ENCODE measurements at places on chromosomes 5 and 9.

DNA sequence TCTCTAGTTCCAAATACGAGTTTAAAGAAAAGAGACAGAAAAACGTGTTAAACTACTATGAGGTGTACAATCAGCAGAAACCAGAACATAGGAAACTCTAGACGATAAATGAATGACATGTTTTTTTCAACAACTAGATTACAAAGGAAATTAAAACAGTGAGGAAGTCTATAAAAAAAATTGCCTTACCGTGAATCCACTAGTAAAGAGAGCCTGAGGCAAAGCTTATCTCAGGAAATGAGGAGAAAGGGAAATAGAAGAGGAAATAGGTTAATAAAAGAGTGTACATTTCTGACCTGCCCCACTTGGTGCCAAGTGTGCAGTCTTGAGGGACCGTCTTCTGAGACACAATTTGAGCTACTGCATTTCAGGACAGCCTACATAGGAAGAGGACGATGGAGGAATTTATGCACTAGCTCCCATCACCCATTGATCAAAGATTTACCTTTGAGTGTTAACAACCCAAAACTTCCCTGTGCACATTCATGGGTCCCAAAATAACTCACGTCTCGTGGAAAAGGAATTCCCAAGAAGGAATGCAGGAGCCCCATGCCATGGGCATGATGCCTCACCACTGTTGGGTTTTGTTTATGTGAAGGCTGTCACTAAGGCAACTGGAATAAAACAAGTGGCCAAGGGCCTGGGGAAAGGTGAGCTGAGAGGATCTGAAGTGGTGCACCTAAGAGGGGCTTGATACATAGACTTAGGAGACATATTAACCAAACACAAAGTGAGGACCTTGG lies 53.6 kb upstream of the SLC1A3 start:
- no peak for DNase-seq

DNA sequence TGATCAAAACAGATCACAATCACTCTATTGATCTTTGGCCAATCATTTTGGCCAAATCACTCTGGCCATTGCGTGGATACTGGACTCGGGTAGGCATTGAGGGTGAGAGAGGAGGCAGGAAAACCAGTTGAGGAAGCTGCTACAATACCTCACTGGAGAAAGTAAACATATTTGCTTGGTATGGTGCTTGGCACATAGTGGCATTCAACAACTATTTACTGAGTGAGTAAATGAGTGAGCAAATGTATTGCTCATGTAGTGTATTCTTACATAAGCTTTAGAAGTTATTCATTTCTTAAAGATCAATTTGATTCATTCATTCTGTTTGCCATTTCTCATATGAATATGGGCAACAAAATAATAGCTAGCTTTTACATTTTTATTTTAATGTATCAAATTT lies 4.0 kb upstream of the DEPDC1B start:
- DNase-seq = no peak

DNA sequence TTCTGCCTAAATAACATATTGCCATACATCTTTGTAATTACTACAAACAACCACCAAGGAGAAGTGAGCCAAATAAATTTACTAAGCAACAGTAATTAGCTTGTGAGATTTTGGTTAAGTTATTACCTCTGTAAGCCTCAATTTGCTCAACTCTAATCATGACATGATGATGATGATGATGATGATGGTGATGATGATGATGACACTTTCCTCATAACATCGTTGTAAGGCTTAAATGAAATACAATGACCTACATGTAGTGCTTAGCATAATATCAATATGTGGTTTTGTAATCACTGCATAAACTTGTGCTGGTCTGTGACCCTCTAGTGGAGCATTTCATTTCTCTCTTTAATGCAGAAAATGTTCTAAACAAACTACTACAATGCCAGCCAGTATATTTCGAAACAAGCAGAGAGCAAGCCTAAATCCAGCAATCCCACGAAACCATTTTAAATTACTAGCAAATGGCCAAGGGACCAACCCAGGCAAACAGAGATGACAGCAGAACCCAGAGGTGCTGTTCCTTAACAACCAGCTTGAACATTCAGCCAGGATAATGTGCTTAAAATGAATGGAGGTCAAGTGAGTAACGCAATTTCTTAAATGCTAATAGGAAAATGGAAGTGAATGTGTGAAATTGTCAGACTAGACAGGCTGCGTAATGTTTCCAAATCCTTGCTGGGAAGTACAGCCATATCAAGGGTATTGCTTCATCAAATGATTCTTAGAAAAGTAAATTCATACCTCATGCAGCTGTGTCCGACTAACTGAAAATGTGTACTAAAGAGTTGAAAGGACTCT lies 281.9 kb upstream of the PUM3 start:
- no peak for DNase-seq

DNA sequence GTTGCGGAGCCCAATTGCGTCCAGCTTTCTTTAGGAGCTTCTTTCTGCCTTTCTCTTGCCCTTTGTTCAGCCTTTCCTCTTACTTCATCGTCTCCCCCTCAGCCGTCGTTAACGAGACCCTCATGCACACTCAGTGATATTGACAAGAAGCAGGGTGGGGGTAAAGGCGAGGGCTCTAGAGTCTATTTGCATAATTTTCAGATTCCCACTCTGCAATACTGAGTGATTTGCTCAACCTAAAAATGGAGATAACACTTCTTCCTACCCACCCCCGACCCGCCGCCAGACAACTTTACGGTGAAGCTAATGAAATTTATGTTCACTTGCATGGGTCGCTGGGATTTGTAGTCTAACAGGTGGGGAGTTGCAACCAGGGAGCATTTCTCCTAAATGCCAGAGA lies 1.3 kb upstream of the TBC1D2 start:
- DNase-seq = peak; percentile 72

- DNase-seq = no peak
Observed at GRCh38 chr9:12696931-12697622, 3.9 kb downstream of the TYRP1 start.

DNA sequence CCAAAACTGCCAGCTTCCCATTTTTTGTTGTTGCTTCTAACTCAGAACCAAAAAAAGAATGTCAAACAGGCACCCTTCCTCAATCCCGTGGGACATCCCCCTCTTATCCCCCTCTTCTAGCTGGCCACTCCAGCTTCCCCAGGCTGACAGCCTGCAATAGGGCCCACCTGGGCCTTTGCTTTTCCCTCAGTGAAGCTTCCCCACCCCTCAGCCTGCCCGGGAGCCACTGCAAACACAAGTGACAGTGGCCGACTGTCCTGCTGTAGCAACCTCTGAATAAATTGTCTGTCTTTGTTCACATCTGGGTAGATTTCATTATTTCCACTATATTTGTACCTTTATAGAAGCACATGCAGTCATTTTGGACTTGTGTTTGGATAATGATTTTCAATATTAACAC lies 245.3 kb downstream of the GADD45G start:
- DNase-seq = no peak

DNA sequence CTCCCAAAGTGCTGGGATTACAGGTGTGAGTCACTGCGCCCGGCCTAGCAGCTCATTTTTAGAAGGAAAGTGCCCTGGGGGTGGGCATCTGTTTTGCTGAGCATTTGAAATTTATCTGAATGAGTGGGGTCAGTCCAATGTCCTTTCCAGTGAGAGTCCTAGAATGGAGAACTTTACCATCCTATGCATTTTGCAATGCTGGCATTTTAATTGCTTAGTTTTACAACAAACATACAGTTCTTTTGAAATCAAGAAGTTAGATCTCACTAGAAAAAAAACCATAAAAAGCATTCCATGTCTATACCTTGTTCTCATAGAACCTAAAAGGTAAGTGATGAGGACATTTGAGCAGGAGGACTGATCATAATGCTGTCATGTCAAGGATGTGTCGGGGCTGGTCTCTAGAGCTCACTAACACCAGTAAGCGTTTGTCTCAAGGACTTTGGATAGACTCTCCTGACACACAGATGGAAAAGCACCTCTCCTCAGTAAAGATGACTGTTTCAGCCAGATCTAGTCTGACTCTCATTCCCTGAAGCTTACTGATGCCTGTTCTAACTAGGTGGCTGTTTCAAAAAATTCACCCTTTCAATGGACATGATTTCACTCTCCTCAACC lies 83.9 kb downstream of the DCP2 start:
- DNase-seq = no peak
